ENCODE measurements at places on chromosomes 3 and 15.

GRCh38 chr3:37922721-37923568, 61.3 kb downstream of the CTDSPL start:
- peak; percentile 50 for DNase-seq

DNA sequence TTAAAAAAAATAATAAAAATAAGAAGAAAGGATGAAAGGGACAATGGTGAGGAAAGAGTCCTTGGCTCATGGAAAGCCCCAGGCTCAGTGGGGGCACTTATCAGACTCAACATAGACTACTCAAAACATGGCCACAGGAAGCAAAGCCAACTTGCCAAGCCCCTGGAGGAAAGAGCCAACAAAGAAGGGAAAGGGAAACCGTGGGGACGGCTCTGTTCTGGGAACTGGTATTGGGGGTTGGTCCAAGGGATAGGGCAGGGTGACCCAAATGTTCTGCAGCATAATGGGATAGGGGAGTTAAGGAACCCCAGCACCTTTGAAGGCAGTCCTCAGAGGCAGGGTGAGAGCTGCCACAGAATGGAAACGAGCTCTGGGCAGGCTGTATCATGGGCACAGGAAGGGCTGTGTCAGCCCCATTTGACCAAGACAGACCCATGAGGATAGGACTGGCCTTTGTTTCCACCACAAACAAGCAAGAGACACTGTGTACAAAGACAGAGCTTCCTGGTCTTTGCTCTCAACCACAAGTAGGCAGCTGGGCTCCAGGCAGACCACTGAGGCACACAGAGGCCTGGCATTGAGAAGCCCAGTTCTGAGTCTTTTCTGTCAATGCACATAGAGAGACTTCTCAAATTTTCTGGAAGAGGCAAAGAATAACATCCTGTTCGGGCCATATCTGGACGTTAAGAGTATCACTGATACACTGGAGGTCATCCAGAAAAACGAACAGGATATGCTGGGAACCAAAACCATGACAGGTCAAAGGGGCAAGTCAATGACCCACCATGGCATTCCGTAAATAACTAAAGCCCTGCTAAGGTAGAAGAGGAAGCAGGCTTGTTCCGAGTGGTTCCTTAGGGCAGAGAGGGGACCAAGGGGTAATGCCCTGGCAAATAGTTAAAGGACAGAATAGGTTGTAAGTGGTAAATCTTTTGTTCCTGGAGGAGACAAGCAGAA, 10.6 kb upstream of the SEMA7A start:
- DNase-seq, result no peak

- no peak for DNase-seq
These were observed 109.7 kb downstream of the TCF12 start for GRCh38 chr15:57028176-57028575.

DNA sequence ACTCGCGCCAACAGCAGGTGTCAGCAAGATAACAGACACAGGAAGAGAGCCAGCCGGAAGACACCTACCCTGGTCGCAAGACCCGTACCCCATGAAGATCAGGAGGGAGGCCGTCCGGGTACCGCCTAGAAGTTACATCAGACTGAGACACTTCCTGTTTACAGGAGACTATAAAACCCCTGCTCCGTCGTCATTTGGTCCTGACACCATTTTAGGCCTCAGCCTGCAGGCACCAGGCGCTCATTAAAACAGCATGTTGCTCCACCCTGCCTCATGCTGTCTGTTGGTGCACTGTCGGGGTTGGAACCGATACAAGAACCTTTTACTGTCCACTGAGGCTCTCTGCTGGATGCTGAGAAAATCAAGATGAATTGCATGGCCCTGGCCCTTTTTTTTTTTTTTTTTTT, 15.6 kb upstream of the PRTG start:
- DNase-seq, result peak; percentile 28

- DNase-seq, result no peak
These were observed 174.6 kb downstream of the ANXA2 start for GRCh38 chr15:60223176-60223575.

DNA sequence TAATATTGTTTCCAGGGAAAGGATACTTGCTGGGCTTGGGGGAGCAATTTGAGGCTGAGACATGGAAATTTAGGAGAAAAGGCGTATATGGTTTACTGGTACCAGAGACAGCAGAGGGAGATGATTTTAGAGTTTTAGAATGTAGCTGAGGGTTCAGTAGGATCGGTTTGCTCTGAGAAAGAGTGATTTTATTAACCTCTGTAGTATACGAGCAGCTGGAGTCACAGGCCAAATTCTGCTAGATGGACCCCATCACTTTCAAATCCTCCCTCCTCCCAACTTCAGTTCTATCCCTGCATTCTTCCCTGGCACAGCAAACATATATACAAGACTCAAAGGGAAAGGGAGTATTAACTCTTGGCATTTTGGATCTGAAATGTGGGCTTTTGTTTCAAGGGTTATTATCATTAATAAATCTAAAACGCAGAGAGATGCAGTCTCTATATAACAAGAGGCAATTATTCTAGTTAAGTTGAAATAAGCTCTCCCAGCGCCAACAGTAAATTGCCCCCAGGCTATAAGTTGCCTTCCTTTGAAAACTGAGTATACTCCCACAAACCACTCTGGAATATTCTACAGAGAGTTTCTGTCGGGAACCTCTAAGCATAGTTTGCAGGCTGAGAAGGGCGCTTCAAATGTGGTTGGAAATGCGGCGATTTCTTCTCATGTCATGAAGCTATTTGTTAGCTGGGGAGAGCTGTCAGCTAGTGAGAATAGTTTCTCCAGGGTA, 5.4 kb downstream of the CRABP1 start:
- no peak for DNase-seq

GRCh38 chr3:43695443-43695842, 4.7 kb downstream of the ABHD5 start:
- DNase-seq, result peak; percentile 89

DNA sequence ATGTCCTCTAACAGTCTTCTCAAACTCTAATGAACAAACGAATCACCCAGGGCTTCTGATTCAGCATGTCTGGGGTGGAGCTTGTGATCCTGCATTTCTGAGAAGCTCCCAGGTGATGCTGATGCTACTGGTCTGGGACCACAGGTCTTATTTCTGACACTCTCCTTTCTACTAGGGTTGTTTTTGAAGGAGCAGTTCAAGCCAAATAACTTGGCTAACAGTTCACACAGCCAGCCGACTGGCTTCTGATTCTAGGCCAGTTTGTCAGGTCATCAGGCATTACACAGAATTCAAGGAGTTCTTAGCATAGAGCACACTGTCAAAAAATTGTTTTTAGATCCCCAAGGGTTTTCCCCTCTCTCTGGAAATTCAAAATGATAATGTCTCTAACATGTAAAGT, 100.7 kb downstream of the TIGIT start:
- DNase-seq, result no peak

DNA sequence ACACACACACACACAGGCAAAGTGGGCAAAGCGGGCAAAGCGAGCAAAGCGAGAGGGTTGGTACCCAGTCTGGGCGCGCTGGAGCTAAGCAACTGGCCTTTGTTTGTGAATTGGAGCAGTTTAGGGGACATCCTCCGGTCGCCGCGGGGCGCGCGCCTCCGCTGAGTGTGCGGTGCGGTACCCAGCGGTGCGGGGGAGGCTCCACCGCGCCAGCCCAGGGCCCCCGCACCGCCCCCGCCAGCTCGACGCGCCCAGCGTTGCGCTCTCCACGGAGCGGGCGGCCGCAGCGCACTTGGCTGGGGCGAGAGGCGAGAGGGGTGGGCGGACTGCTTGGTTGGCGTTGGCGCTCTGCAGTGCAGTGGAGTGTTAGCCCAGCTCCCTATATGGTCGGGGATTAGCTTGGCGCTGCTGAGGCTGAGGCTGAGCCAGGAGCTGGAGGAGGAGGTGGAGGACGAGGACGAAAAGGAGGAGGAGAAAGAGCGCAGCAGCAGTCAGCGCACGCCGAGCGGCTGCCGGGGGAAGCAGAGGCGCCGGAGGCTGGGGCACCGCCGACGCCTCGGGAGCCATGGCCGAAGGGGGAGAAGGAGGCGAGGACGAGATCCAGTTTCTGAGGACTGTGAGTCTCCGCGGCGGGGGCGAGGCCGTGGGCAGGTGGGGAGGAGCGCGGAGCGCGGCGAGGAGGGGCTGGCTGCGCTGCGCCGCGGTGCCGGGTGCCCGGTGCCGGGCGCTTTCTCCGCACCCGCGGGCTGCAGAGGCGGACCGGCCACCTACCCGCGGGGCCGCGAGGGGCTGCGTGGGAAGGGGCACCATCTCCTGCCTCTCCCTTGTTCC, at the start of gene RYR3:
Gene RYR3 (plus strand): TSS at position 487 of the 831 bp plus-strand sequence. CDS start 79 bp downstream, at position 566.
- DNase-seq, result peak; percentile 32

GRCh38 chr3:11134794-11135193, 19.5 kb upstream of the HRH1 start:
- peak; percentile 57 for DNase-seq

- DNase-seq, result no peak
These were observed 463.6 kb upstream of the NR2F2 start for GRCh38 chr15:95866711-95867440.

- DNase-seq, result no peak
These were observed 189.5 kb downstream of the TPRG1 start for GRCh38 chr3:189361103-189361835.

DNA sequence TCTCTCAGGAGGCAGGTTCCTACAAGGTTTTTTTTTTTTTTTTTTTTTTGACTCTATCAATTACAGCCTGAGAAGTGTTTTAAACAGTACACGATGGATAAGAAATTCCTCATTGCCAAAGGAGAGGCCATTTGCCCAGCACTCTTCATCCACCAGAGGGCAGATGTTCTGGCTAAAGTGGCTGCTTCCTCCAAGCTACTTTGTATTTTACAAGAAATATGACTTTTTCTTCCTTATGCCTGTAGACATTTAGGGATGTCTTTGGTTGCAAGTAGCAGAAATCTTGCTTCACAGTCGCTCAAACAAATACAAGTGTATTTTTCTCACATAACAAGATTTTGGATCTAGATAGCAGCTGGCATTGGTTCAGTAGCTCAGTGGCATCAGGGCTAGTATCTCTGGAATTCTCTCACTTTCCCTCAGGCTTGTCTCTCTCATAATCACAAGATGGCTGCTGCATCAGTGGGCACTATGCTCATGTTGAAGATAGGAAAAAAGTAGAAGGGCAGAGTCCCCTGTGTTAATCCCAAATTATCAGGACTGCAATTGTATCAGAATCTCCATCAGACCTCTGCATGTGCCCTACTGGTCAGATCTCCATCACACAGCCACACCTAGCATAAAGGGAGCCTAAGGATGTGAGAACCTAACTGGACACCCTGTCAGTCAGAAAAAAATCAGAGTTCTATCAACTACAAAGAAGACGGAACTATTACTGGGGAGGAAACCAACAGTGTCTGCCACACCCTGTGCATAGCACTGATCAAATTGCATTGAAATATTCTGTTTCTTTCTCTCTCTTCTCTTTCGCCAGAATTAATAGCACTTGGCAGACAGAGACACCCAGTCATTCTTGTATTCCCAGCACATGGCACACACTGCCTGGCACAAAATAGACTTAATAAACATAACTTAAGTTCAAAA, 138.9 kb upstream of the COL8A1 start:
- peak; percentile 85 for DNase-seq

GRCh38 chr15:79977431-79978054, 6.5 kb upstream of the BCL2A1 start:
- DNase-seq, result peak; percentile 46

GRCh38 chr3:195081242-195081963, 189.6 kb downstream of the XXYLT1 start:
- peak; percentile 76 for DNase-seq
